ENCODE measurements at places on chromosomes 5 and 9. TPM values are rescaled to one million over a fixed set of nuclear protein-coding genes. Genes with fewer than 3 reads are reported as not detected.
A peak's percentile ranks its signal among the peaks of the same experiment; 100 is the strongest.

GRCh38 chr5:172641359-172642050, 442 bp downstream of the NEURL1B start:
- peaks cover 89% of the 10 kb centered on the region for H3K27me3 ChIP-seq
- no peak overlapping the region for H3K27ac ChIP-seq
- no peak for DNase-seq
- peaks cover 8% of the 10 kb centered on the region for H3K4me1 ChIP-seq
- H3K36me3 ChIP-seq, result no peaks in the 10 kb centered on the region

DNA sequence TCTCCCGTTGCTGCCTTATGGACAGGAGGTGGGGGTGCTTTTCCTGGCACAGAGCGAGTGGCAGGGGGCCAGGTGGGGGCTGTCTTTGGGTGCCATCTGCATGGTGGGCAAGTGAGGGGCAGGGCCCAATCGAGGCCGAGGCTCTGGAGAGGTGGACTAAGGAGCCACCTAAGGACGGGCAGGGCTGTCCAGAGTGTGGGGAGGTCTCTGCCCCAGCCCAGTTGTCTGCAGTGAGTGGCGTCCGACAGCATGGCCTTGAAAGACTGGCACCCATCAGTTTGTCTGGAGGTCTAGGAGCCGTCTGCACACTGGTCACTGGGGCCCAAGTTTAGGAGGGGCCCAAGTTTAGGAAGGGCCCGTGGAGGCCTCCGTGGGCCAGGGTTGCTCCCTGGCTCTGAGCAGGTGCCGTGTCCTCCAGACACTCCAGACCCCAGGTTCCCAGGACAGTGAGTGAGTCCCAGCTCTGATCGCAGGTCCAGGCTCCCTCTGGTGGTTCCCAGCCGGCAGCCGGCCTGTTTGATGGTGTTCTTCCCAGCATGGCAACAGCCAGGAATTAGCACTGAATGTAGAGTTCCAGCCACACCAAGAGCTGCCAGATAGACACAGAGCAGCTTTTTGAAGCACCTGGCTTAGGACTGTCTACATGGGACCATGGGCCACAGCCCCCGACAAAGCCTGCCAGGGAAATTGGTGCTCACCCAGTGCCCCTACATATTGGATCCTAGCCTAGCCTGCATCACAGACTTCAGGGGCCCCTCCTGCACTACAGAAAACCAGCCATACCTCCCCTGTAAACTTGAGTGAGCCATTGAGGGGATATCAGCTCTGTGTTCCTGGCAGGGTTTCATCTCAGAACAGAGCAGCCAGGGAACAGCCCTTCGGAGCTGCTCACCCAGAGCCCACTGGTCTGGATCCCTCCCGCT, 120.9 kb downstream of the WNK2 start:
- H3K27ac ChIP-seq, result no peak overlapping the region
- H3K4me1 ChIP-seq, result no peaks in the 10 kb centered on the region
- H3K36me3 ChIP-seq, result peaks cover 24% of the 10 kb centered on the region
- DNase-seq, result peak; percentile 51
- H3K27me3 ChIP-seq, result no peaks in the 10 kb centered on the region
- H3K4me3 ChIP-seq, result no peak overlapping the region

DNA sequence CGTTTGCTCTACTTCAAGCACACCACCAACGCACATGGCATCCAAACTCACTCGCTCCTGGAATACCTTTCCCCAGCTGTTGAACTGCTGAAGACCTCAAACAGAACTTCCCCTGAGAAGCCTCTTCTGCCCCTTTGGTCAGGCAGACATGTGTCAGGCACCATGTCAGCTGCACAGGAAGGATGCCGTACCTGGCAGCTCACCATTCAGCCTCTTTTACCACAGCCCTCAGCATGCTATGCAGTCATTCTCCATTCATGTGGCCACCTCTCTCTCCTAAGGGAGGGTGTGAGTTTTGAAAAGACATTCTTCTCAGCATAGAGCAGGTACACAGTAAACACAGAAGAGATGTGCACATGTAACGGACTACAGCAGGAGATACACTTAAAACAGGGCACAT, 14.2 kb downstream of the IL4 start:
- no peak overlapping the region for H3K27ac ChIP-seq
- DNase-seq, result no peak
- H3K4me1 ChIP-seq, result no peaks in the 10 kb centered on the region
- H3K36me3 ChIP-seq, result no peaks in the 10 kb centered on the region
- no peaks in the 10 kb centered on the region for H3K27me3 ChIP-seq

- peaks cover 39% of the 10 kb centered on the region for H3K27me3 ChIP-seq
- no peaks in the 10 kb centered on the region for H3K36me3 ChIP-seq
- no peak overlapping the region for H3K27ac ChIP-seq
- H3K4me3 ChIP-seq, result no peak overlapping the region
These were observed 68.6 kb downstream of the TMEM252 start for GRCh38 chr9:68472119-68472518.

- no peak overlapping the region for H3K27ac ChIP-seq
- H3K4me1 ChIP-seq, result no peaks in the 10 kb centered on the region
- no peaks in the 10 kb centered on the region for H3K36me3 ChIP-seq
- no peak overlapping the region for H3K4me3 ChIP-seq
These were observed 72.5 kb upstream of the GPR151 start for GRCh38 chr5:146588331-146589027.

- H3K27me3 ChIP-seq, result no peaks in the 10 kb centered on the region
- H3K27ac ChIP-seq, result peak overlapping the region; percentile 94
- peaks cover 20% of the 10 kb centered on the region for H3K36me3 ChIP-seq
- H3K4me3 ChIP-seq, result no peak overlapping the region
These were observed 656 bp downstream of the CEP78 start for GRCh38 chr9:78236551-78236910.

GRCh38 chr9:33012328-33013069, 11.1 kb upstream of the APTX start:
- no peak overlapping the region for H3K4me3 ChIP-seq
- H3K4me1 ChIP-seq, result no peaks in the 10 kb centered on the region
- H3K27ac ChIP-seq, result no peak overlapping the region

DNA sequence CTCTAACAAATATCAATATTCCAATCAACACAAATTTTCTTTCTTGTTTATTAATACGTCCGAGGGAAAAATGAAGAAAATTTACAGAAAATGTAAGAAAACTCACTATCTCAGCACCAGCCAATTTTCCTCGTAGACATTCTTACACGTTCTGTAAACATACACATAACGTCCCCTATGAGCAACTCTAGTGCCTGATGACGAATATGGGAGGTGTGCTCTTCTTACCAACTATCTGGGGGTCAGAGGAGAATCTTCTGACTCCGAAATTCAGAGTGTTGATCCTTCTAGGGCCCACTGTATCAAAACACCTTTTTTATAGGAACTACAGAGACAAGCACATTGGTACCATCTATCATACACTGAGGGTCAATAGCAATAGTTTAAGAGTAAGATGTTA, 198.7 kb downstream of the GAPVD1 start:
- H3K36me3 ChIP-seq, result peaks cover 8% of the 10 kb centered on the region
- H3K27ac ChIP-seq, result no peak overlapping the region
- no peak overlapping the region for H3K4me3 ChIP-seq
- DNase-seq, result no peak

DNA sequence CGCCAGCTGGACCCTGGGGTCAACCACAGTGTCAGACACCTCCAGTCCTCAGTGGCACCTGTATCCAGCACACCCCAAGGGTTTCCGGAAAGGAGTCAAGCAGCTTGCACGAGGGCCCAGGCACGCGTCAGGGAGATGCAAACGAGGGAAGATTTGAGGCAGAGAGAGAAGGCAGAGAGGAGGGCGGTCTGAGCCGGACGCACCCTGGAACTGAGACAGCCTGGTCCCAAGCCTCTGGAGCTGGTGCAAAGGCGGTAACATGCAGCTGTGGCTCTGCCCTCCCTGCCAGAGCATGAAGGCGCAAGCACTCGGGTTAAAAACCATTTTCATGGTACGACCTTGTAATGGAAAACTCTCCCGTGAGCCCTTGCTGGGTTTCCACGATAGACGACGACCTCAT, 32.2 kb downstream of the SLC6A18 start:
- H3K27ac ChIP-seq, result no peak overlapping the region
- H3K4me3 ChIP-seq, result no peak overlapping the region
- peaks cover 5% of the 10 kb centered on the region for H3K36me3 ChIP-seq

GRCh38 chr9:120935383-120935857, 8.8 kb upstream of the TRAF1 start:
- peaks cover 9% of the 10 kb centered on the region for H3K4me1 ChIP-seq
- H3K27ac ChIP-seq, result no peak overlapping the region
- H3K27me3 ChIP-seq, result peaks cover 13% of the 10 kb centered on the region
- H3K4me3 ChIP-seq, result no peak overlapping the region

- H3K4me1 ChIP-seq, result no peaks in the 10 kb centered on the region
- no peaks in the 10 kb centered on the region for H3K36me3 ChIP-seq
- no peaks in the 10 kb centered on the region for H3K27me3 ChIP-seq
- no peak overlapping the region for H3K27ac ChIP-seq
These were observed 279.9 kb upstream of the CD180 start for GRCh38 chr5:67476531-67476930.

- H3K27me3 ChIP-seq, result no peaks in the 10 kb centered on the region
- DNase-seq, result no peak
- no peak overlapping the region for H3K27ac ChIP-seq
- no peaks in the 10 kb centered on the region for H3K36me3 ChIP-seq
- H3K4me1 ChIP-seq, result peaks cover 11% of the 10 kb centered on the region
- no peak overlapping the region for H3K4me3 ChIP-seq
These were observed 134.9 kb downstream of the MRPS30 start for GRCh38 chr5:44943647-44944046.

DNA sequence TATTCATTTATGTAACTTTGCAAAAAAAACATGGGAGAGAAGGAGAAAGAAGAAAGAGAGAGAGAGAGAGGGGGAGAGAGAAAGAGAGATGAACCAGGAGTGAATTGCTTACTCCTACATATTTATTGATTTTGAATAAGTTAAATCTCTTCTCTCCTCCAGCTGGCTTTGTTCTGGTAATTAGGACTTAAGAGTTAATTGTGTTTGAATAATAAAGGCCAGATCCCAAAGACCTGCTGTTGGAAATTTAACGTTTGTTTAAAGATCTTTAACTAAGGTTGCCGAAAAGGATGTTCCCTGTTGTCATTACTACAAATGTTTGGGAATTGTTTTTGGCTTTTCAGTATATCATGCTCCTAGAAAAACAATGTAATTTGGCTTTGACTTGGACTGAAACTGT, 473.0 kb downstream of the TUSC1 start:
- no peaks in the 10 kb centered on the region for H3K36me3 ChIP-seq
- H3K27me3 ChIP-seq, result no peaks in the 10 kb centered on the region
- no peak overlapping the region for H3K4me3 ChIP-seq
- no peaks in the 10 kb centered on the region for H3K4me1 ChIP-seq

- H3K4me3 ChIP-seq, result peak overlapping the region; percentile 92
- peaks cover 8% of the 10 kb centered on the region for H3K4me1 ChIP-seq
- peaks cover 26% of the 10 kb centered on the region for H3K36me3 ChIP-seq
- H3K27me3 ChIP-seq, result peaks cover 21% of the 10 kb centered on the region
- H3K27ac ChIP-seq, result peak overlapping the region; percentile 0
These were observed 55.7 kb downstream of the DPYSL3 start for GRCh38 chr5:147453875-147454814.

DNA sequence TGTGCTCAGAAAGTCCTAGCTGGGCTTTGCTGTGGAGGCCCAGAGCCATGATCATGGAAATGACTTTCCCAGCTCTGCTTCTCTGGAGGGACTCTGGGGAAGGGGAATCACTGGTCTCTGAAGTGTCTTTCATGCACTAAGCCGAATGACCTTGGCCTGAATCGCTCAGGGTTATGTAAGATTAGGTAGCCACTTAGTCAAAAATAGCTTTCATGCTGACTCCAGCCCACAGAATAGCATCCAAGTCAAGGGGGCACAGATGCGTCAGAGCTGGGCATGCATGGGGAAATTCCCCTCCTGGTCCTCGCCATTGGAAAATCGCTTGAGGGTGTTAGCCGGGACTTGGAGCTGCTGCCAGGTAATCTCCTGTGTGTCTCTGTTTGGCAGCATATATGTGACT, 36.1 kb upstream of the PPARGC1B start:
- no peak overlapping the region for H3K27ac ChIP-seq
- H3K4me1 ChIP-seq, result peaks cover 13% of the 10 kb centered on the region
- peaks cover 97% of the 10 kb centered on the region for H3K27me3 ChIP-seq
- H3K4me3 ChIP-seq, result no peak overlapping the region

The NIM1K gene
- total RNA-seq, result 0.26 TPM

The SLC36A3 gene
- not detected for total RNA-seq

The GABRG2 gene
- total RNA-seq, result 1.4 TPM

The FST gene
- total RNA-seq, result 19.6 TPM

The ENTPD2 gene
- total RNA-seq, result 3.8 TPM

The ANAPC2 gene
- total RNA-seq, result 51.4 TPM

The IL7R gene
- total RNA-seq, result 0.19 TPM

The CLTB gene
- total RNA-seq, result 116 TPM

The WNK2 gene
- 85.7 TPM for total RNA-seq

Data from Calu3 (cell line).